HepG2 (cell line): ENCODE measurements at places on chromosomes 7 and 10. TPM values are rescaled to one million over a fixed set of nuclear protein-coding genes. Genes with fewer than 3 reads are reported as not detected.

CLEC5A gene
- total RNA-seq: not detected in 2 replicates

RBM20 gene
- total RNA-seq: 0.02 TPM in 1 of 2 replicates, not detected in the other

PILRA gene
- total RNA-seq: 0.13 TPM in 1 of 2 replicates, not detected in the other

CDCA7L gene
- 2.7 and 3.4 TPM in 2 replicates for total RNA-seq

LRRC4 gene
- total RNA-seq: not detected in 2 replicates

ELMO1 gene
- total RNA-seq: 0.11 TPM in 1 of 2 replicates, not detected in the other

MMD2 gene
- total RNA-seq: not detected in 2 replicates

SH2D4B gene
- not detected in 2 replicates for total RNA-seq

PNLIPRP1 gene
- not detected in 2 replicates for total RNA-seq

GRCh38 chr7:69545175-69545574 lies 53.1 kb upstream of the AUTS2 start:
- no peak for DNase-seq

GRCh38 chr10:11335881-11336430 lies 275.5 kb downstream of the USP6NL start:
- DNase-seq: no peak

DNA sequence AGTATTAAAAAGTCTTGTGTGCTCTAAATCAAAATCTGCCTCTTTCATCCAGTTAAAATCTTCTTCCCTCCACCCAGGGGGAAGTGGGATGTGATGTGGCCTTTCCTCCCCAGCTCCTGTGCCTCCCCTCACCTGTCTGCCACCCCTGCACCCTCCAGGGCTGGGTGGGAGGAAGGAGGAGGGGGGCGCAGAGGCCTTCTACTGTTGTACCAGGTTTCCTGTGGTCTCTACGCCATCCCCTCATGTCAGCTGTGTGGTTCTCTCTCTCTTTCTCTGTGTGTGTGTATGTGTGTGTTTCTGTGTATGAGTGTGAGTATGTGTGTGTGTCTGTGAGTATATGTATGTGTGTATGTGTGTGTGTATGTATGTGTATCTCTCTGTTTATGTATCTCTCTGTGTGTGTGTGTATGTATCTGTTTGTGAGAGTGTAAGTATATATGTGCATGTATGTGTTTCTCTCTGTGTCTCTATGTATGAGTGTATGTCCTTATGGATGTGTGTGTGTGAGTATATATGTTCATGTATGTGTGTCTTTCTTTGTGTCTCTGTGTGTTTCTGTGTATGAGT lies 45.5 kb upstream of the C10orf71 start:
- DNase-seq: no peak

- no peak for DNase-seq
Measured at GRCh38 chr10:80694930-80695329, 157.2 kb downstream of the SH2D4B start.

DNA sequence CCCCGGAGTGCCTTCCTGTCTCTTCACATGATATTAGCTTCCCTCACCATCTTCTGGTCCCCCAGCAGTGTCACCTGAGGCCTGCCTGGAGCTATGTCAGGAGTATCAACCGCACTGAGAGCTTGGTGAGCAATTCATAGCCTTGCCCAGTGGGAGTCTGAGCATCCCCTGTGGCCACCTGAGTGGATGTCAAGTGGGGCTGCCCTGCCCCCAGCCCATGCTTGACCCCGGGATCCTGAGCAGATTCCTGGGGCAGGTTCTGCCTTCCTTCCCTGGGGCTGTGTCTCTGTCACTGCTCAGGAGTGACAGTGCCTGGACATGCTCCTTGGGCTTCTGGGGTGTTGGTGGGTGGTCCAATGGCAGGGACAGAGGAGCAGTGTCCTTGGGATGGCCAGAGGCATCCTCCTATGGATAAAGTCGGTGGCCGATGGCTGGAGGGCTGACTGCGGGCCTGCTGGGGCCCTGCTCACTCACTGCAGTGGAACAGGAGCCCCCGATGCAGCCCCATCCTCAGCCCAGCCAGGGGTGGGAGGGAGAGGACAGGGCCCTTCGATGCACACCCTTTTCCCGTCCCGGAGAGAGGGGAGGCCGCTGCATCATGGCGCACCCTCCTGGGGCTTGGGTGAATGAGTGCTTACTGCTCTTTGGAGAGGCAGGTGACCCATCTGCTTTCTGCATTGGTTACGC lies 95.7 kb downstream of the BMS1 start:
- DNase-seq: no peak

DNA sequence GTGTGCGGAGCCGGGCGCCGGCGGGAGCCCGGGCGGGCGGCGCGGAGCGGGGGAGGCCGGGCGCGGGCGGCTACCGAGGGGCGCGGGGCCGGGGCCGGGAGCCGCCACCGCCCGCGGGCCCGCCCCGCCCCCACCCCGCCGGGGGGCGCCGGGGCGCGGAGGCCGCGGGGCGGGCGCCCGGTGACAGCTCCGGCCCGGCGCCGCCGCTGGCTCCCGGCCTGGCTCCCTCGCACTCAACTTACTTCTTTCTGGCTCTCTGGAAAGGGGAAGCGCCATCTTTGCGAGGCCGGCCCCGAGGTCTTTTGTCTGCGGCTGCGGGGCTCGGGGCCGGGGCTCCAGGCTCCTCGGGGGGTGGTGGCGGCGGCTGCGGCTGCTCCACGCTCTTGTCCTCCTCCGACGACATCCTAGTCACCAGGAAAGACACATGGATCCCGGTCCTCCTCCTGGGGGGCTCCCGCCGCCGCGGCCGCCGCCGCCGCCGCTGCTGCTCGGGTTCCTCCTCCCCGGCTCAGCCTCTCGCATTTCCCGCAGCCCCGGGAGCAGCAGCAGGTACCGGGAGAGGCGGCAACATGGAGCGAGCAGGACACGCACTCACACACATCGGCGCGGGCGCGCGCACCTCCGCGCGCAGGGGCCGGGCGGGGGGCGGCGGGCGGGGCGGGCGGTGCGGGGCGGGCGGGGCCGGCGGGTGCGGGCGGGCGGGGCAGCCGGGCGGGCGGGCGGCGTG lies at the start of gene KMT2C:
Gene KMT2C (minus strand): TSS at position 620 of the 727 bp plus-strand sequence. CDS start 217 bp downstream, at position 403.
- DNase-seq: no peak

GRCh38 chr7:130149281-130150139 lies 55.7 kb downstream of the TMEM209 start:
- no peak for DNase-seq

GRCh38 chr7:28575241-28575643 lies 162.9 kb downstream of the CREB5 start:
- DNase-seq: no peak

DNA sequence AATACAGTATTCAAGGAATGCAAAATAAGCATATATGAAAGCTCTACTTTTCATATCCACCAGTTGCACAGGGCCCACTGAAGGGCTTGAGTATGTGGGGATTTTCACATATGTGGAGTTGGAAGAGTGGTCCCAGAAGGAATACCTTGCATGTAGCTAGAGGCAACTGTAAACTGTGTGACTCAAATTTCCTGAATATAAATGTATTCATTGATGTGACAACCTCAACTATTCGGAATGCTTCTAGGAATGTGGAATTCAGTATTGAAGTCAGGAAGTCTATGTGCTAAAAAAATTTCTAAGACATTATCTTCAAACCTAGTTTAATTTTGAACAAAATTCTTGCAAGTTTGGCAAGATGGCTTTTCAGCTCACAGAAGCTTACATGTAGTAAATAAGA lies 695.5 kb upstream of the SEMA3D start:
- no peak for DNase-seq

DNA sequence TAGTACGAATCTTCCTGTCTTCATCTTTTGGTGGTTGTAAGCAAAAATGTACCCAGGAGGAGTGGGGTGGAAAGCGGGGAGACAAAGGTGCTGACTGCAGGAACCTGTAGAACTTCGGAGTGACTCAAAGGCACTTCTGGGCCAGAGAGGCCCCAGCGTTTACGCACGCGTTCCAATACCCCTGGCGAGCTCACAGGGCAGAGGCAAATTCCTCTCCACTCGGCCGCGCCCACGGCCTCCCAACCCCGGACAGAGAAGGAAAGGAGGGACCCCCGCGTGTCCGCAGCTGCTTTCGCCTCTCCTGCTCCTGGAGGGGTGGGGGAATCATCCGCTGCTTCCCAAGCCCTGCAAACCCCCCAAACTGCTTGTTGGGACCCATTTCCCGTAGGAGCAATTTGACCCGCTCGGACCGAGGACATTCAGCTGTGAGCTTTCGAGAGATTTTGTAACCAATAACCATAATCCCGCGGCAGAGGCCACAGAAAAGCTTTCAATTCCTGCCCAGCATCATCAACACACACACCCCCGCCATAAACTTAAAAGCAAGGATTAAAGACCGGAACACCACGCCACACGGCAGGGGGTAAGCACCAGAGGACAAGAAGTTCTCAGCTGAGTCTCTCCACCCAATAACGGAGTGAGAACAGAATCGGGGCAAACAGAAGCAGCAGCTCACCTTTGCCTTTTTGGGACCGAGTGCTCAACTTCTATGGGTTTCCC lies 2.3 kb downstream of the IGF2BP3 start:
- DNase-seq: peak; percentile 56

DNA sequence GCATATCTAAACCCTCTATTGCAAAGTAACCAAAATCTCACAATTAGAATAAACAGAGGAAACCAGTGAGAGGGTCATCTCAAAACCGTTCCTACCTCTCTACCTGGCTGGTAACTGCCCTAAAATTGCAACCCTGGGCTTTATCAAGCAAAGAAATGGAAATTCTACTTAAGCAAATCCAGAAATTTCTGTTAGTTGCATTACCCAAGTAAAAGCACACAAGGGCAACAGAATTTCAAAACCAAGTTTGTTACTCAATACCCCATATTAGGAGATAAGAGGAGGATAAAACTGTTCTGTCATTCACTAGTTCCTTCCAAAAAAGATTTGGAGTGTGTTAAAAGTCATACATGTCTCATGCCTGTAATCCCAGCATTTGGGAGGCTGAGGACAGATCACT lies 195.3 kb downstream of the FAM107B start:
- DNase-seq: peak; percentile 35

GRCh38 chr10:49617121-49618020 lies 3.5 kb downstream of the CHAT start:
- DNase-seq: no peak

DNA sequence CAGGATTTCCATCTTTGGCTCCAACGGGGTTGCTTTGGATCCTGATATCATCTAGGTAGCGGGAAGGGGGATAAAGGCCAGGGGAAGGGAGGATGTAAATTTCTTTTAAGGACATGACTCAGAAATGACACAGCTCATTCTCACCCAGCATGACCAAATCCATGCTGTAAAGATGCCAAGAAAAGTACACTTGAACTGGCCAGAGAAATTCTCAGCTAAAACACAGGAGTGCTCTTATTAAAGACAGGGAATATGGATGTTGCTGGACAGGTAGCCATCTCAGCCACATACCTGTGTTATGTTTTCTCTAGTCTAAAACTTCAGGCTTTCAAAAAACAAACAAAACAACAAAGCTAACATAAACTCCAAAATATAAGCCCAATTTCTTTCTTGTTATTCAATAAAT lies 68.3 kb downstream of the NAMPT start:
- no peak for DNase-seq
